Right lobe of liver (tissue), 6 donors: ENCODE measurements at places on chromosomes 3 and 15. TPM values are rescaled to one million over a fixed set of nuclear protein-coding genes. Genes with fewer than 3 reads are reported as not detected.

DNA sequence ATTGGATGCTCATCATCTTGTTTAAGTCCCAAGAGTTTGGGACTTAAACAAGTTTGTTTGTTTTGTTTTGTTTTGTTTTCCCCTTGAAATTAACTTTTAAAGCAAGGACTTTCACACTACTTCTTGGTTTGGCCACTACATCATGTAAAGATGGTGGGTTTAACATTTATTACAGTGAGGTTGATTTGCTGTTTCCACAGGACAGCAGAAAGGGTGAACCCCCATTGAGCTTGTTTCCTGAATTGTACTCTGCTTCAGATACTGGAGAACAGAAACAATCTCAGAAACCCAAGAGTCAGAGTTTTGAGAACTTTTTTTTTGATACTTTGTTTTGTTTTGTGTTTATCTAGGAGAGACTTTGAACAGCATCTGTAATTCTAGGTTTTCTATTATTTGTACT lies 6.7 kb downstream of the POU1F1 start:
- no peak for DNase-seq

DNA sequence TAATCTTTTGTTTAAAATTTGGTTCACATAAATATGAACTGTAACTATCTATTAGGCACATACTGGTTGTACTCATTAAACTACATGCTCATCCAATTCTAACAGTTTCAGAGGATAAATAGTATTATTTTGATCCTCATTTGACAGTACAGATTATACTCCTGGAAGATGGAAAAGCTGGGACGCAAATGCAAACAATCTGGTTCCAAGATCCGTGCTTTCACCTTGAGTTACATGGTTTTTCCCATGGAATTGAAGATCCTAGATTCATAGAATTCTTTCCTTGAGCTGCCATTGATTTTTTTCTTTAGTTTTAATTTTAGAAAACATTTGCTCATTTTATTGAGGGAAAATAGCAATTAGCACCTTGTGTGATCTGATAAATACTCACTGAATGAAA lies 285.8 kb downstream of the ROBO2 start:
- DNase-seq = no peak

GRCh38 chr15:57872281-57873030 lies 165.9 kb downstream of the POLR2M start:
- DNase-seq = no peak

DNA sequence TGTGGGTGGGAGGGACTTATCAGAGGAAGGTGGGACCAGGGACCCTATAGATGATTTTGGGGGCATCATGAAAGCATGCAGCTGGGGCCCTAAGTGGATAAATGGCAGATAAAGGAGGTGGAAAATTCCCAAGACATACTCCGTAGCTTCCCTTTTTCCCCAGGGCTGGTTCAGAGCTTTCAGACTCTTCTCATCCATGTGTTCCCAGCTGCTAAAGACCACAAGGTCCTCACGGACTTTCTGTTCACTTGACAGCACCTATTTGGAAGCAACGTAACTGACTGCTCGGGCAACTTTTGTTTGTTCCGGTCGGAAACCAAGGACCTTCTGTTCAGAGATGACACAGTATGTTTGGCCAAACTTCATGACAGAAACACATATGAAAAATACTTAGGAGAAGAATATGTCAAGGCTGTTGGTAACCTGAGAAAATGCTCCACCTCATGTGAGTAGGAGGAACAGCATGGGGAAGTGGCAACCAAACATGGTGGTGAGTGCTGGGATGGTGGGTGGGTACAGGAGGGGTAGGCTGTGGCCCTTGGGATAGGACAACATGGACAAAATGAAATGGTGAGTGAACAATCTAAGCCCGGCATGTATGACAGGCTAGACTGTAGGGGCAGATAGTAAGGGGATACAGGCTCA lies 28.7 kb upstream of the SRPRB start:
- no peak for DNase-seq

- no peak for DNase-seq
Measured at GRCh38 chr3:108099679-108100428, 9.0 kb upstream of the CD47 start.

Gene CYP19A1
- not detected for total RNA-seq

- DNase-seq = no peak
Measured at GRCh38 chr15:77402740-77403379, 17.0 kb downstream of the PEAK1 start.

GRCh38 chr3:41029356-41029755 lies 169.9 kb upstream of the CTNNB1 start:
- DNase-seq = no peak

Gene NANOGP8
- 0.62 TPM for total RNA-seq

- DNase-seq = no peak
Measured at GRCh38 chr3:84125201-84125721, 833.5 kb upstream of the CADM2 start.

DNA sequence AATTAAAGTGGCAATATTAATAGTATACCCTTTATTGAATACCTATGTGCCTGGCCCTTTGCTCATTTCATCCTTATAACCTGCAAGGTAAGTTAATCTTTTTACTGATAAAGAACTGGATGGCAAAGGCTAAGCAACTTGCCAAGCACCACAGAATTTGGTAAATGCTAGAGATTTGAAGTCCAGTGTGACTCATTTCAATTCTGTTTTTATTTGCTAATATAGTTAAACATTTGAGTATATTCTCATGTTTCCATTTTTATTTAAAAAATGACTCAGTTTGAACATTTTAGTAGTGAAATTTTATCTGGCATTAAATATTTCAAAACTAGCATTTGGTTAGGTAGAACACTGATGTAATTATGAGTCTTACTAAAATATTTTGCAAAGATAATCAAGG lies 11.3 kb downstream of the PFN2 start:
- DNase-seq = no peak

GRCh38 chr3:114379266-114379665 lies 85.4 kb downstream of the TIGIT start:
- DNase-seq = no peak

DNA sequence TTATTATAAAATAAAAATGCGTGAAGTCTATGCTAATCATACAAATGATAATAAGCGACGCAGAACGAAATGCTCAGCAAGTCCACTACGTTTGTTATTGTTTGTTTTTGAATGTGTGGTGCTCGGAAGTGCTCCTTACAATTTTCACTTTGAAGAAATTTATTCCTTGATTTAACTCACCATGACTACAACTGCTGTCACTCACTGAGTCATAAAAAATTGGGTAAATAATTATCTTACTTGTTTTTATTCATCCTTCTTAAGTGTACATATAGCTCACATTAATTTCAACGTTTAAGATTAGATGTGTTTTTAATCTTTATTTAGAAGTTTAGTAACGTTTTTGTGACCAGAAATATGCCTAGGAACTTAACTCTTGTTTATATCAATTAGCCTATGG lies 66.7 kb upstream of the NANOGP8 start:
- no peak for DNase-seq

Gene CSTA
- 4.2 TPM for total RNA-seq

DNA sequence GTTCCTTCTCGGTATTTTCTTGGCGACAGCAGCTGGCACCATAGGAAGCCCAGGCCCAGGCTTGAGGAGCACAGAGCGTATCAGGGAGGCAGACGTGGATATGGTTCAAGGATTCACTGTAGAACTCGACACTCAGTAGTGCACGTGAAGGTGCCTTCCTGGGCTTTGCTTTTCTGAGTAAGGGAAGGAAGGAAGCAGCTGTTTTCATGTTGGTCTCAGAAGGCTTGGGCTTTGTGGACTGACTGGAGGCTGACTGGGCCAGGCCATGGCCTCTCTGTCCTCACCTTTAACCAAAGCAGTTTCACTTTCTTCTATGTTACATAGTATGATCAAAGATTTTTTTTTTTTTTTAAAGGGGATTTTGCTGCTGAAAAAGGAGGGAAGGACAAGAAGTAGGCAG lies 6.9 kb upstream of the GHRL start:
- no peak for DNase-seq

Gene TUBGCP4
- 9.2 TPM for total RNA-seq

GRCh38 chr3:158205994-158206393 lies 96.1 kb downstream of the RSRC1 start:
- DNase-seq = no peak

DNA sequence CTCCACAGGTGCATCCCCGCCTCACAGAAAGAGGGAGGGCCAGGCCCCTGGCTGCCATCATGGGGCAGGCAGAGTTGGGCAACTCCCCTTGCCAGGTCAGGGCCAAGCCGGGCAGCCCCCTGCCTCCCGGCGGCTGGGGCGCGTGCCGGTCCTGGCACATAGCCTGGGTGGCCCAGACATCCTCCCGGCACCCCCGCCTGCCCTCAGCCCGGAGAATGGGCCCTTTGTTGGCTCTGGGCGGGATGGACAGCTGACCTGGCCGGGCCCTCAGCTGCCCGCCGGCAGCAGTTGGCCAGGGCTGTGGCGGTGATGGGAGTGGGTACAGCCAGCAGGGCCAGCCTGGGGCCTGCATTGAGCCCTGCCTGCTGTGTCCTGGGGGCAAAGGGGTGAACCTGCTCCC lies 16.5 kb downstream of the PLXNA1 start:
- DNase-seq = no peak

- DNase-seq = no peak
Measured at GRCh38 chr3:71285086-71285485, 298.4 kb downstream of the FOXP1 start.

Gene ESYT3
- total RNA-seq = 0.05 TPM

- DNase-seq = no peak
Measured at GRCh38 chr3:43523454-43524053, 98.3 kb downstream of the ANO10 start.

- DNase-seq = no peak
Measured at GRCh38 chr3:88117683-88118082, 32.1 kb upstream of the C3orf38 start.

Gene NDUFB5
- total RNA-seq = 96.0 TPM

DNA sequence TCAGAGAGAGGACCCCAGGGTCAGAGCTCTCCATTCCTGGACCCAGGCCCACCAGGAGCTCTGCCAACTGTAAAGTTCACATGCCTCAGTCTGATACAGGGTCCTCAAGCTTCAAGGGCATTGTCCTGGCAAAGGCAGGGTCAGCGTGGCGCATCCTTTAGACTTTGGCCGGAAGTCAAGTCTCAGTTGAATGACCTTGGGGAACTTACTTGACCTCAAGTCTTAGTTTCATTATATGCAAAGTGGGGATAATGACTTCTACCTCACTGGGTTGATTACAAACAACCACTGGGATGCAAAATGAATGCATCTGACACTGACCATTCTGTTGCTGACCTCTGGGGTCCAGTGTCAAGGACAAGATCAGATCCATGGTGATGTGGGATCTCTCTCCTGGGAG lies 70.6 kb upstream of the CTSH start:
- DNase-seq = no peak

Gene IGSF10
- total RNA-seq = 0.14 TPM

- DNase-seq = no peak
Measured at GRCh38 chr3:124032311-124032880, 40.5 kb upstream of the ROPN1 start.

Gene FAN1
- total RNA-seq = 9.1 TPM

Gene CLDN1
- 136 TPM for total RNA-seq

DNA sequence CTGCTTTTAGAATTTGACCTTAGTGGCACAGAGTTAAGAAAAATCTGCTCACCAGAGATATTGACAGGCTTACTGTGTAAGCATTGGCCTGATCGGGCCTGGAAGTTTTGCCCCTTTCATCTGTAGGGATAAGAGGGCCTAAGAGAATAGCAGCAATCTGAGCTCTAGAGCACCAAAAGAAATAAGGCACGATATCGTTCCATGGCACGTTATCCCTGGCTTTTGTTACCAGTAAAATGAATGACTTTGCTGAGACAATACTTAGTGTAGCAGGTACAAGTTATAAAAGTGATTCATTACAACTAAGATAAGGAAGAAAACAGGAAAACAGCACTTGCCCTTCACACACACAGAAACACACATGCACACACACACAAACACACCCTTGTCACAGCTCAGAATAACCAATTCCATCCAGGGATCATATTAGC lies 5.0 kb downstream of the THBS1 start:
- DNase-seq = no peak

GRCh38 chr3:187932530-187932929 lies 187.3 kb upstream of the BCL6 start:
- DNase-seq = no peak

DNA sequence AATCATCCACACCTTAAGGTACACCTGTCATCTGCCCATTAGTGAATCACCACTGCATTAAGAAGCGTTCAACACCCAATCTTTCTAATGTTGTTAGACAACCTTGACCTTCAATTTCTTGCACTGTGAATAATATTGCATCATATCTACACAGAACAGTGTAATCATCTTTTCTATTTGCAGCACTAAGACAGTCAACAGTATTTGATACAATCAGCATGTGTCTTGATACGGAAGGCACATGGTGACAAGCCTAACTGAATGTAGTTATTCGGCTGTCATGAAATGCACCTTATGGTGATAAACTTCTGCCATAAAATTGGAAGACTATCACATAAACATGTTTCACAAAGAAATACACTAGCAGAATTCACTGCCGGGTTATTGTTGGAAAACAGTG lies 253.9 kb upstream of the THRB start:
- no peak for DNase-seq

DNA sequence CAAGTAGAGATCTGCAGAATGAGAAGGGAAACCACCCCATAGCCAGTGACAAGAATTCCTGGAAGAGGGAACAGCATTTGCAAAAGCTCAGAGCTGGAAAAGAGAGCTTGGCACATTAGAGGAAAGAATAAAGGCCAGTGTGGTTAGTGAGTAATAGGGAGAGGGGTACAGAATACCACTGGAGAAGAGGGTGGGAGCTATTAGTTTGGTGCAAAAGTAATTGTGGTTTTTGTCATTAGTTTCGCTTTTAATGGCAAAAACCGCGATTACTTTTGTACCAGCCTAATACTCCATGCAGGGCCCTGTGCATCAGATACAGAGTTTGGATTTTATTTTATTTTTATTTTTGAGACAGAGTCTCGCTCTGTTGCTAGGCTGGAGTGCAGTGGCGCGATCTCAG lies 9.8 kb downstream of the SLC24A1 start:
- DNase-seq = no peak

DNA sequence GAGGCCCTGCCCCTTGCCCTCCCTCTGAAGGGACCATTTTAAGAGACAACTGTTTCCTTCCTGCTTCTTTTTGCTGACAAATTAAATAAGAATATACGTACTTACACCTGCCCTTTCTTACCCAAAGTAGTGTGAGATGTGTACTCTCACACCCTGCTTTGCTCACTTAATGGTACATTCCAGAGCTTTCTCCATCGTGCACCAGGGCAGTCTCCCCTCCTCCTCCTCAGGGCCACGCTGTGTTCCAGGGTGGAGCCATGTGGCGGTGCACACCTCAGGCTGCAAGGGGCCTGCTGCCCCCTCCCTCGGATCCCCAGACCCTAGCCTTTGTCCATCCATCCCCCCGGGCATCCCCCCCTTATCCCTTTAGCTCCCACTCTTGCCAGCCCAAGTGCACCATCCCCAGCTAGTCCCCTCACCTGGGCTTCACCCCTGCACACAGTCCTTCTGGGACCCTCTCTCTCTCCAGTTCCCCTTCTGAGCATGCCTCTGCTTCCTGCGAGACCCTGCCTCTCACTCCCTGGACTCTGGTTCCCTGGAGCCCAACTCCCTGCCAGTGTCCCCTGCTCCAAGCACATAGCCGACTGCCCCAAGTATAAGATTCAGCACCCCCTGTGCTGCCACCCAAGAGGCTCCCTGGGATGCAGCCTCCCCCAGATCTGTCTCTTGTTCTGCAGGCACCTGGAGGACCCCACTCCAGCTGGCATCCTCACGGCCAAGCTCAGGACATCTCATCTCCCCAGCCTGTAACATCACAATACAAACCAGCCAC lies 89.5 kb upstream of the IQSEC1 start:
- no peak for DNase-seq

GRCh38 chr15:47887241-47887800 lies 170.0 kb downstream of the SEMA6D start:
- no peak for DNase-seq
